HEK293T (cell line): ENCODE measurements at places on chromosomes 7 and 10.

DNA sequence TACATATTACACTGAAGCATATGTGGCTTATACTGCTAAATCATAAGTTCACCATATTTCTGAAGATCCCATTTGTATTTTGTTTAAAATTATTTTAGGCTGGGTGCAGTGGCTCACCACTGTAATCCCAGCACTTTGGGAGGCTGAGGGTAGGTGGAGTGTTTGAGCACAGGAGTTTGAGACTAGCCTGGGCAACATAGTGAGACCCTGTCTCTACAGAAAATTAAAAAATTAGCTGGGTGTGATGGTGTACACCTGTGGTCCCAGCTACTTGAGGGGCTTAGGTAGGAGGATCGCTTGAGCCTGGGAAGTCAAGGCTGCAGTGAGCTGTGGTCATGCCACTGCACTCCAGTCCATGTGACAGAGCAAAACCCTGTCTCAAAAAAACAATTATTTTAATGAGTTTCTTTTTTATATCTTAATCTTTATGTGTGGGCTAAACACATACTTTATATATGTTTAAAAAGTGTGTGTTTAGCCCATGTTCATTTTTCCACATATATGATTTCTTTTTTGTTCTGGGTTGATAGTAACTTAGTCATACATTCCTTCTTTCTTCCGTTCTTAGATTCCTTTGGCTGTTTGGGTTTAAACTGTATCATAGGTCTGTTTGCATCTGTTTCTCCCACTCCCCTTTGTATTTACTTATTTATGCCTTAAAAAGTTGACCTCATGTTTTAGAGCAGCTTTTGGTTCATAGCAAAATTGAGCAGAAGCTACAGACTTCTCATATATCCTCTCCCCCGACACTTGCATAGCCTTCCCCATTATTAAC, 33.5 kb downstream of the RSBN1L start:
- no peak for DNase-seq

GRCh38 chr7:88361357-88361756, 54.7 kb upstream of the STEAP4 start:
- no peak for DNase-seq

- no peak for DNase-seq
Observed at GRCh38 chr10:37748170-37748569, 109.2 kb downstream of the ZNF248 start.

- DNase-seq: no peak
Observed at GRCh38 chr7:4803397-4804241, 28.2 kb downstream of the AP5Z1 start.

- DNase-seq: no peak
Observed at GRCh38 chr10:117257721-117258120, 16.8 kb downstream of the SLC18A2 start.

- no peak for DNase-seq
Observed at GRCh38 chr7:143992670-143993069, 7.5 kb upstream of the OR6B1 start.

DNA sequence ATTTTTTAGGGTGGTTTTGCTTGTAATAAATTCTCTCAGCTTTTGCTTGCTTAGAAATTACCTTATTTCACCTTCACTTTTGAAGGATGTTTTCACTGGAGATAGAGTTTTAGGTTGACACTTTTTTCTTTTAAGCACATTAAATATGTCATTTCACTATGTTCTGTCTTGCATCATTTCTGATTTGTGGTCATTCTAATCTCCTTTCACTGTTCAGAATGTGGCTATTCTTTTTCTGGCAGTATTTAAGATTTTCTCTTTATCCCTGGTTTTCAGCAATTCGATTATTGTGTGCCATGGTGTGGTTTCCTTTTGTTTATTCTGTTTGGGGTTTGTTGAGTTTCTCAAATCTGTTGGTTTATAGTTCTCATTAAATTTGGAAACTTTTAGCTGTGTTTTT, 1065.6 kb downstream of the KCNMA1 start:
- DNase-seq: no peak

DNA sequence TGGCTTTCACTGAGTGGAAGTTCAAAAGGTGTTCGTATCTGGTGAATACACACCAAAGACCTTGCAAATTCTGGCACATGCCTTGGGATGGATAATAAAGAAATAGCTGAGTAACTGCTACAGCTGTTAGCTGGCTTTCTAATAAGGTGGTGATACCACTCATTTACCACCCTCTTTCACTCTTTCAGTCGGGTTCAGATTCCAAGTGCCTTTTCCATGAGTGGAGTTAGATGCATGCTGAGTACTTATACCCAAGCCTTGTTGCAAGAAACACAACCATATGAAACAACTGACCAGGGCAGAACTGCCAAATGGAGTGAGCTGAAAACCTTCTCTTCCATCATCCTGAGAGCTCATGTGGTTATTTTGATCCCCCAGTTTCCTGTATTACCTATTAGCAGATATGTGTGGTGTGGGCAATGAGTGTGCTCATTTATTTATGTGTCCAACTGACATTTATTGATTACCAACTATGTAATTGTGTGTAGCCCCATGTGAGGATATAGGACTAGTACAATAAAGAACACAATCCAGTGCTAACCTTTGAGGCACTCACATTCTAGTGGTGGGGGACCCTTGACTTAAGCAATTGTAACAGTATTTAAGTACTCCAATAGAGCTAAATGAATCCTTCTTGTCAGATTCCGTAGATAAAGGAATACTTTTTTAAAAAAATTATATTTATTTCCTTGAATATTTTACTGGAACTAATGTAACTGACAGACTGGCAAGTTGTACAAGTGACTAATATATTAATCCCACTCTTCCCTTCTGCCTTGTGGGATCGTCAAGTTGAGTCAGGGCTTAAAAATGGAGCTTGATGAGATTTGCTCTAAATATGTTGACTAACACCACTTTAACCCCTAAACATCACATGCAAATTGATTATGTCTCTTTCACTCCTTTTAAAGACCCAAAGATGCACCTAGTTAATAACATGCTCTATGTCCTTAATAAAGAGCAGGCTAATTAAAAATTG, 124.7 kb downstream of the ARID5B start:
- no peak for DNase-seq

DNA sequence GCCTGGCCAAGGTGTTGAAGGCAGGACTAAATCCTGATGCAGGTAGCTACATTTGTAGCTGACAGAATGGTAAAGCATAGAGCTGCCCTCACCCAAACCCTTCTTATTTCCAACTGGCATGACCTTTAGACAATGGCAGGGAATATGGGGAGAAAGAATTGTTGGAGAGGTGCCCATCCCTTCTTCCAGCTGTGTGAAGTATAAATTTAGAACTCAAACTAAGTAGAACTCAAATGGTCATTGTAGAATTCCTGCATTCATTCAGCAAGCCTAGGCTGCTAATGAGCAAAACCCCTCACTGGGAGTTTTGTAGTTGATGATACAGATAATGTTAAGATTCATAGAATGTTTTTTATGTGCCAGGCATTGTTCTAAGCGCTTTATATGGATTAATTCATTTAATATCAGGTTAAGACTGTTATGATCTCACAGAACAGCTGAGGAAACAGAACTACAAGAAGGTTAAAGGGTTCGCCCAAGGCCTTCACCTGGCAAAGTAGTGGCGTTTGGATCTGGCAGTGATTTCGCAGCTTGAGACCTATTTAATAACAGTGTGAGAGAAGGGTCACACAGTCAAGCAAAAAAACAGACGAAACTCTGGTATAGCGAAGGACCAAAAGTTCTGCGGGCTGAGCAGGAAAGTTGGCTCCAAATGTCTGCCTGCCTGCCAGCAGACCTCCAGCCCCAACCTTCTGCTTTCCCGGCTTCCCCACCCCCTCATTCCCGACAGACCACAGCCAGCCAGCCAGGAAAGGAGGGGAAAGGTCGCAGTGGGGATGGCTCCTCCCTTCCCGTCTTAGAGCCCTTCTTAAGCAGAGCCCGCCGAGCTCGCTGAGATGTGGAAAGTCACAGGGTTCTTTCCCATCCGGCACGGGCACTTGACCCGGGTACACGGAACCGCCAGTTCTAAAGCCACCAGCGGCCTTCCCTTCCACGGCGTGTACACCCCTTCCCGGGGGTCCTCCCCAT, 1.6 kb upstream of the HILPDA start:
- peak; percentile 69 for DNase-seq

DNA sequence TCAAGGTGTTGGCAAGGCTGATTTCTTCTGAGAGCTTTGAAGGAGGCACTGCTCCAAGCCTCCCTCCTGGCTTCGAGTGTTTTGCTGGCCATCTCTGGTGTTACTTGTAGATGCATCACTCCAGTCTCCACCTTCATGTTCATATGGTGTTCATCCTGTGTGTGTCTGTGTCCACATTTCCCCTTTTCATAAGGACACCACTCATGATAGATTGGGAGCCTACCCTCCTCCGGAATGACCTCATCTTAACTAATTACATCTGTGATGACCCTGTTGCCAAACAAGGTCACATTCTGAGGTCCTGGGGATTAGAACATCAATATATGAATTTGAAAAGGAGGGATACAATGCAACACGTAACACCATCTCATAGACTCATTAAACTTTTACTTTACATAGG, 119.0 kb downstream of the CREB5 start:
- no peak for DNase-seq

GRCh38 chr10:50544095-50544856, 79.5 kb downstream of the SGMS1 start:
- no peak for DNase-seq

GRCh38 chr10:78491812-78492211, 458.1 kb downstream of the RPS24 start:
- DNase-seq: no peak

DNA sequence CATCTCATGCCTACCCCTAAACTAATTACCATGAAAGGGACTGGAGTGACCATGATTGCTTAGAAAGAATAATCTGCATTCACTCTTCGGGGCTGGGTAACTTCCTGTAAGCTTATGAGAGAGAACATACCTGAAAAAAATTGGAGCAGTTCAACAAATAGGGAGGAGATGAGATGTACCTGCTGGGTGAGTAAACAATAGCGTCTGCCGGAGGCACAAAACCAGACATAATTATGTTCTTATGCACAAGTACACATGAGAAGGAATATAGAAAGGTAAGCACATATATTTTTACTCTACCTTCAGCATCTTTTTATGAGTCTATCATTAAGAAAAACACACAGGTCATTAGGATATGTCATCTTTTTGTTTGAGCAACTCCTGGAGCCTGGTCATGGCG, 224.6 kb upstream of the FERD3L start:
- no peak for DNase-seq
